ENCODE measurements at places on chromosomes 6 and 20. TPM values are rescaled to one million over a fixed set of nuclear protein-coding genes. Genes with fewer than 3 reads are reported as not detected.

The CTAGE9 gene
- total RNA-seq = not detected

The BCAS1 gene
- 1.8 TPM for total RNA-seq

The TRDN gene
- total RNA-seq = 10.3 TPM

The CYP39A1 gene
- 3.7 TPM for total RNA-seq

The SLC52A3 gene
- total RNA-seq = 3.6 TPM

The ADAM33 gene
- 70.3 TPM for total RNA-seq

The ZNF165 gene
- total RNA-seq = 0.42 TPM

The ZC3H12D gene
- total RNA-seq = 2.2 TPM

The KCNK16 gene
- total RNA-seq = not detected

The DEFB112 gene
- not detected for total RNA-seq

The SYCP2 gene
- 3.1 TPM for total RNA-seq

The ABCC10 gene
- total RNA-seq = 21.1 TPM

The BANF2 gene
- total RNA-seq = not detected

The SIGLEC1 gene
- 41.1 TPM for total RNA-seq

The SLC44A4 gene
- total RNA-seq = 0.65 TPM

- DNase-seq = peak; percentile 87
Observed at GRCh38 chr6:39881851-39882530, 52.3 kb downstream of the MOCS1 start.

DNA sequence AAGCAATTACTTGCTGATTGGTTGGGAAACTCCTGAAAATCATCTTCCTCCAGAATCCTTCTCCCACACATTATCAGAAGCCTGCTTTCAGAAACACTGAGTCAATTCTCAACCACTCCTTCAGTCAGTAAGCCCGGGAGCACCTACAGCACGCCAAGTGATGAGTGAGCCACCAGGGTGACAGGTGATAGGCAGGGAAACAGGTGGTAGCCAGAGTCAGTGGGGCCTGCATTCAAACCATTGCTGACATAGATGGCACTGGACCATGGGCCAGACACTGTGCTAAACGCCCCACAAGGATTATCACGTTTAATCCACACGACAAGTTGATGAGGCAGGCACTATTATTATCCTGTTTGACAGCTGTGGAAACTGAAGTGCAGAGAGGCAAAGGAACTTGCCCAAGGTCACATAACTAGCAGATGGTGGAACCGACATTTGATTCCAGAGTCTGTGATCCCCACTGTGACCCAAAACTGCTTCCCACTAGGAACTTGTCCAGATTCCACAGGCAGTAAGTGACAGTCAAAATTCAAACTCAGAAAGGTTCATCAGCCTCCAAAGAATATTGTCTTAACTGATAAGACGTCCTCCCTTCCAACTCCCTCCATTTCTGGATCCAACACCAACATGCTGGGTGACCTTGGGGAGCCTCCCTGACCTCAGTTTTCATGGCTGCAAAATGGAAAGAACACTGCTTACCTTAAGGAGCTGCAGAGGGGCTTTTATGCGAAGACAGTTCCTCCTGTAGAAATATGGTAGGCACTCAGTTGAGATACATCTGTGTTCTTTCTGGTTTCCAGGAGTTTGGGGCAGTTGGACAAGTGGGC is 23.9 kb upstream of the TOP1 start:
- DNase-seq = no peak

DNA sequence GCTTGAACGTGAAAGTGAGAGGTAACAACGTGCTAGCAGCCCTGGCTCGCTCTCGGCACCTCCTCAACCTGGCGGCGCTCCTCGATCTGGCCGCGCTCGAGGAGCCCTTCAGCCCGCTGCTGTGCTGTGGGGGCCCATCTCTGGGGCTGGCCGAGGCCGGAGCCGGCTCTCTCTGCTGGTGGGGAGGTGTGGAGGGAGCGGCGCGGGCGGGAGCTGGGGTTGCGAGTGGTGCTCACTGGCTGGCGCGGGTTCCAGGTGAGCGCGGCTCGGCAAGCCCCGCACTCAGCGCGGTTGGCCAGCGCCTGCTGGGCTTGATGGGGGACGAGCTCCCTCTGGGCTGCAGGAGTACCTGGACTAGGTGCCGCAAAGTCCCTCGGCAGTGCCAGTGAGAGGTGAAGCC is 52.5 kb upstream of the RPS6KA2 start:
- no peak for DNase-seq

- DNase-seq = no peak
Observed at GRCh38 chr6:40205004-40205403, 270.7 kb upstream of the MOCS1 start.

GRCh38 chr6:16252686-16253299 is 14.4 kb downstream of the GMPR start:
- no peak for DNase-seq

GRCh38 chr6:150877928-150878327 is 12.4 kb downstream of the MTHFD1L start:
- DNase-seq = no peak

DNA sequence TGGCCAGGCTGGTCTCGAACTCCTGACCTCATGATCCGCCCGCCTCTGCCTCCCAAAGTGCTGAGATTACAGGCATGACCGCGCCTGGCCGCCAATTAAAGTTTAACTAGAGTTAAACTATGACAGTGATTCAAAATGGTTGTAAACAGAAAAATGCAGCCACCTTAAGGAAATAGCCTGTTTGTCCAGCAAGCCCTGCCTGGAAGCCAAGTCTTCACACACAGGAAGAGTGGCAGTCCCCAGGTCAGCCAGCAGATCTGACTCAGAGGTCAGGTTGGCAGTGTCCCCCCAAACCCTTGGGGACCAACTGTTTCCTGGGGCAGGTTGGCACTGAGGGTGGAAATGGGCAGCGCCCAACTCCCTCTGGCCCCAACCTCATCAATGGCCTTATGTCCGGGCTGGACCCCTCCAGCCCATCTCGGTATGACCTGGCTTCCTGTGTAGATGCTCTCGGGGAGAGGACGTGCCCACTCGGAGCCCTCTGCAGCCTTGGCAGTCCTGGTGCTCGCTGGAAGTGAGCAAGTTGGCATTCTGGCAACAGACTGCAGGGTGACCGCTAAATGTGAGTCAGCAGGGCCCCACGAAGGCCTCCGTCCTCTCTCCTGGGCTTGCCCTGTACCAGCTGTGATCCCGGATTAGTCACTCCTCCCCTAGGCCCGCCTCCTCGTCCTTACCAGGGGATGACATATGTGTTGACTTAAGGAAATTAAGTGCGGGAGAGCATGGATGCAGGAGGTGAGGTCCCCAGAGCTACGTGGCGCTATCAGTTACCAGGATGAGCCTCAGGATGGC is 9.7 kb upstream of the HSP90AB1 start:
- peak; percentile 96 for DNase-seq

DNA sequence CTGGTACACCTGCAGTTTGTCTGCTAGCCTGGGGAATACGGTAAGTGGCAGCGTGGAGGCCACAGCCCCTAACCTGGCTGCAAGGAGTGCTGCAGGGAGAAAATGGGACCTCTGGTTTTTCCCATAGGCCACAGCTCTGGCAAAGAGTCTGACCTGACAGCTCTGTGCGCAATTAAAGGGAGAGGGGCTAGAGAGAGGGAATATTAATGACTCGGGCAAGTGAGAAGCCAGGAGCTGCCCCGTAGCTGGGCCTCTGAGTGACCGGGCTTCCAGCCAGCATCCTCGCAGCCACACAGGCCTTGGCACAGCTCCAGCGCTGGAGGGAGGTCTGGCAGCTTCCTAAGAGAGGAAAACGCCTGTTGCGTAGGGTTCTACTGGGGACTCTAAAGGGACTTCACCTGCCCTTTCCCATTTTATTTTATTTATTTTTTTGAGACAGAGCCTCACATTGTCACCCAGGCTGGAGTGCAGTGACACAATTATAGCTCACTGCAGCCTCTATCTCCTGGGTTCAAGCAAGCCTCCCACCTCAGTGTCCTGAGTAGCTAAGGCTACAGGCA is 18.2 kb upstream of the OCSTAMP start:
- DNase-seq = peak; percentile 92

DNA sequence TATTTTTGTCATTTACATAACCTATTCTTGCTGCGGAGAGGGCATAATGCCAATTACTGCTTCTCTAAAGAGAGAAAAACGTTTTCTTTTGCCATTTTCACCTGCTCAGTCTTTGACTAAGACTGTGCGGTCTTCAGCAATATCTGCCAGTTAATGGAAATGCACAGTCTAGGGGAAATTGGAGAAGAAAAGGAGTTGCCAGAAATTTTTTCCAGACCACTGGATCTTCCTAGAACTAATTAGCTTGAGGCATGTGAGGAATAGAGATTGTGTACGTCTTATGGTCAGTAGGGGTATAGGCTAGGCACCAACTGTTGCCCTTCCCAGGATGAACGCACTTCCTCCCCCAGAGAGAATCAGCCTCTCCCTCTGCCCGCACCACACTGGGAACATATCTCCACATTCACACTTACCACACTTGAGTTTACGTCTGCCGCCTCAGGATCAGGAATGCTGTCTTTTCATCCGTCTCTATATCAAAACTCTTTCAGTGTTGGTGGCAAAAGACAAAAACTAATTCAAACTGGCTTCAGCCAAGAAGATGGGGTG is 67.9 kb upstream of the E2F3 start:
- no peak for DNase-seq

- no peak for DNase-seq
Observed at GRCh38 chr6:94463306-94463705, 1043.9 kb upstream of the EPHA7 start.

- DNase-seq = no peak
Observed at GRCh38 chr6:129370268-129370916, 339.6 kb downstream of the ARHGAP18 start.

DNA sequence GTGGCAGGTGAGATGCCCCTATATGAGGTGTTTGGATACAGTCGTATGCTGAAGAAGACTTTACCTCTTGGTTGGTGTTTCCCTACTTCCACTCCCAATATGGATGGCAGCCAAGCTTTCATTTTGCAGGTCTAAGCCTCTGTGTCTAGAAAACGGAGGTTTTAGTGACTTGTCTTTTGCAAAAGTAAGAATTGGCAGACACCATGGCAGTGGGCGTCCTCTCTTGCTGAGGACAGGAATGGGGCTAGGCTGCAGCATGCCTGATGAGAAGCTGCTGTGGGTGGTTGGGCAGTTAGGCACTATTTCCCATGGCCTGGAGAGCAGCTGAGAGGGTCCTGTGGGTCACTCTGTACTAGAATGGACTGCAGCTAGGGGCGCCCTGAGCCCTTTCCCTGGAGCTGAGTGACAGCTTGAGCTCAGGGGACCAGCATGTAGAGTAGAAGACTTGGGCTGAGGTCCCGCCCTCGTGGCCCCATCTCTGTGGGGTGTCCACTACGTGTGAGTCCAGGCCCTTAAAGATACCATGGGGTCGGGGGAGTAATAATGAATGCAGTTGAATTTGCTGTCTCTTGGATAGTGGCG is 127.4 kb downstream of the CDH26 start:
- DNase-seq = no peak

DNA sequence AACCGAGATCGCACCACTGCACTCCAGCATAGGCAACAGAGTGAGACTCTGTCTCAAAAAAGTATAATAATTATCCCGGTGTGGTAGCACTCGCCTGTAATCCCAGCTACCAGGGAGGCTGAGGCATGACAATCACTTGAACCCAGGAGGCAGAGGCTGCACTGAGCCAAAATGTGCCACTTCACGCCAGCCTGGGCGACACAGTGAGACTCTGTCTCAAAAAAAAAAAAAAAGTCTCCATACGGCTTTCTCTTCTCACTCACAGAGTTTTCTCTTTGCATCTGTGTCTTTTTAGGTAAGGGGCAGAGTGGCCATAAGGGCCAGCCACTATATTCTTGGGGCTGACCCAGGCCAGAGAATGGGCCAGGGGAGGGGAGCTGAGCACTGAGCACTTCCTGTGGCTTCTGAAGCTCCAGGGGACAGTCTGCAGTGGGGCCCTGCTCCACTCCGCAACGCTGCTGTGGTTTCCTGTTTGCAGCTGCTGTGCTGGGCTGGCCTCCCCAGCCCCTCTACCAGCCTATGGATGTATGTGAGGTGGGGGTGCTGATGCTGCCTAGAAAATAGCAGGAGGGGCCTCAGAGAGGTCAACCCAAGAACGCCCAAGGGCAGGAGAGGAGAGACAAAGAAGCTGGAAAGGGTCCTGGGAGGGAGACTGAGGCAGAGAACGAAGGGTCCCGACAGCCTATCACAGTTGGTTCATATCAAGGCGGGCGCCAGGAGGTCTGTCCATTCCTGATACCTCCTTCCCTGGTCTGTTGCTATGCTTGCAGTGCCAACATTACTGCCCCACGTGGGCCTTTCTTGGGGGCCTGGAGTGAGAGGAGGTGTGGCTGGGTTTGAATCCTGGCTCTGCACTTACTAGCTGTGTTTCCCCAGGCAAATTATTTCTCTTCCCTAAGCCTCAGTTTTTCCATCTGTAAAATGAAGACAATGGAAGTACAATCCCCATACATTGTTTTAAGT is 16.0 kb downstream of the SLA2 start:
- DNase-seq = peak; percentile 82

DNA sequence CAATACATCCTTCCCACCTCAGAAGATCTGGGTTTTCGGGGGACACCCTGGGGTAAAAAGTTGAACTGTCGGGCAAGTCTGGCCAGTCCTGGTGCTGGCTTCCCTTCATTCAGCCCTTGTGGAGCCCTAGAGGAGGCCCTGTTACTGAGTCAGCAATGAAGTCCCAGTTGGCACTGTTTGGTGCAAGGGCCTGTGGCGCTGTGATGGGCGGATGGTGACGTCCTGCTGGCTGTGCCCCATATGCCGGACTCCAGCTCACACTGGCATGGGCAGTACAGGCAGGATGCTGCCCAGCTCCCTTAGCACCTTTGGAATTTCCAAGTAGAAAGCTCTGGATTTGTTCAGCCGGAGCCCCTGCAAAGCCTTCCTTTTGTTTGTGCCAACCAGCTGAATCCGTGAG is 186.2 kb upstream of the PMEPA1 start:
- no peak for DNase-seq
